ENCODE measurements at places on chromosomes 12 and 14.

- no peak for DNase-seq
Observed at GRCh38 chr12:11885261-11886038, 185.3 kb upstream of the BCL2L14 start.

- no peak for DNase-seq
Observed at GRCh38 chr12:3871356-3871755, 1.8 kb downstream of the PARP11 start.

DNA sequence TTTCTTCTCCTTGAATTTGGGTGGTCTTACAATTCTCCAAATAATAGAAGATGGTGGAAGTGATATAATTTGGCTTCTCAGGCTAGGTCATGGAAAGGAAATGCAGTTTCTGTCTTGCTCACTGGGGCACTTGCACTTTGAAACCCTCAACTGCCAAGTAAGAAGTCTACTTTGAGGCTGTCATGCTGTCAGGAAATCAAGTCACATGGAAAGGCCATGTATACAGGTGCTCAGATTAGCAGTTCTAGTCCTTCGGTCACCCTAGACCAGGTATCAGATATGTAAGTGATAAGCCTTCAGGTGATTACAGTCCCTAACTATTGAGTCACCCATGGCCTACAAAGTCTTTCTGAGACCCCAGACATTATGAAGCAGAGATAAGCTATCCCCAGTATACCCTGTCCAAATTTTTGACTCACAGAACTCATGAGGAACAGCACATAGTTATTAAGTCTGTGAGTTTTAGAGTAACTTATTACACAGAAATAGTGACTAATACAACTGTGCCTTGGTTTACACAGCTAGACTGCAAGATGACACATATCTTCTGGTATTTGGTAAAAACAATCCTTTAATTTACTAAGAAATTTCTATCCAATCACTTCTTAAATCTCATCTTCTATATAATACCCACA, 26.3 kb upstream of the BBS10 start:
- DNase-seq = no peak

- DNase-seq = no peak
Observed at GRCh38 chr14:81062816-81063215, 107.4 kb downstream of the TSHR start.

- DNase-seq = no peak
Observed at GRCh38 chr12:12705838-12706520, 10.0 kb upstream of the GPR19 start.

GRCh38 chr14:54650331-54650958, 83.5 kb downstream of the SAMD4A start:
- no peak for DNase-seq

DNA sequence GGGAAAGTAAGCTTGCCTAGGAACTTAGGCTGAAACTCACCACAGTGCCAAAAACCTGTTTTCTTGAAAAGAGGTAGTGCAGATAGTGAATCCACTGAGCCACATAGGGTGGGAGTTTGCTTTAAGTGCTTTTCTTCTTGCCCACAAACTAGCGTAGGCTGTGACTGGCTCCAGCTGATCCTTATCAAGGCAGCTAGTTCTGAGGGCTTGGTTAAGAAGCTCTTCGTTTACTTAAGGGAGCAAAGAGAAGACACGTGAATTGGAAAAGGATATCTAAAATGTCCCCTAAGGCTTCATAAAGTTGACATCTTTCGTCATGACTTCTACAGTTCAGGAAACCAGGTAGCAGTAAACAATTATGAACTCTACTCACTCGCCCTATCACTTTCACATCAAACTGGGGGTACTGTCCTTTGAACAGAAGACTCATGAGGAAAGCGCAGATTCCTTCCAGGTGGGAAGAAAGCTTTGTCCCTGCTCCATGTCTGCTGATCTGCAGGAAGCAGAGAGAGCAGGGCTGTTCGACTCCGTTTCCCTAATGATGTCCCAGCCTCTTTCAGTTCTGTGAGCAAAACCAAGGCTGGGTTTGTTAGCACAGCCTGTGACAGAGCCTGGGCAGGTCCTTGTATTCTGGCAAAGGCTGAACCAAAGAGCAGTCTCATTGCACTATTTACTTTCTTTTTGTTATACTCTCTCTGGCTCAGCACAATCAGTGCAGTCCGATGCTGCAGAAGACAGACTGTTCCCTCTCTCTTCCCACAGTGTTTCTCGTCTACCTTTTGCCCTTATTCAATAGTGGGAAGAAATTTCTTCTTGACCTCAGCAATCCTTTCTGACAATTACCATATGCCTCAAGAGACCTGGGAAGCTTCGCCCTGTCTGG, 93.5 kb upstream of the ETV6 start:
- no peak for DNase-seq

- peak; percentile 96 for DNase-seq
Observed at GRCh38 chr12:14803011-14803829, at the start of the genes C12orf60 and WBP11. Gene C12orf60 (plus strand): TSS chr12:14803670. CDS start chr12:14822936, 19,266 bp downstream. Gene WBP11 (minus strand): TSS chr12:14803478. CDS start chr12:14801383, 2,095 bp downstream.

DNA sequence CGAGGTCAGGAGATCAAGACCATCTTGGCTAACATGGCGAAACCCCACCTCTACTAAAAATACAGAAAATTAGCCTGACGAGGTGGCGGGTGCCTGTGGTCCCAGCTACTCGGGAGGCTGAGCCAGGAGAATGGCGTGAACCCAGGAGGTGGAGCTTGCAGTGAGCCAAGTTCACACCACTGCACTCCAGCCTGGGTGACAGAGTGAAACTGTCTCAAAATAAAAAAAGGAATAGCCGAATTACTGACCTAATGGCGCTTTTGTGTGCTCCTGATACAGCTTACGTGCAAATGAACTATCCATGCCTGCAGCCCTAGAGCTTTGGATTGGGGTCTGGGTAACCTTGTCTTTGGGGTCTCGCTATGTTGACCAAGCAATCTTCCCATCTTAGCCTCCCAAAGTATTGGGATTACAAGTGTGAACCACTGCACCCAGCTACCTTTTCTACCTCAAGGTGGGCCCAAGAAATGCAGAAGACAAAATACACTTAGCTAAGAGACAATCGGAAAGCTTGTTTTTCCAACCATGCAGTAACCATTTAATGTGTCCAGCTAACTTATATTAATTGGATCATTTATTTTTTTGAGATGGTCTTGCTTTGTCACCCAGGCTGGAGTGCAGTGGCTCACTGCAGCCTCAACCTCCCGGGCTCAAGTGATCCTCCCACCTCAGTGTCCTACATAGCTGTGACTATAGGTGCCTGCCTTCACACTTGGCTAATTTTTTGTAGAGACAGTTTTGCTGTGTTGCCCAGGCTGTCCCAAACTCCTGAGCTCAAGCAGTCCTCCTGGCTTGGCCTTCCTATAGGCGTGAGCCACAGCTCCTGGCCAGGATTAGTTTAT, 5.5 kb downstream of the PABPN1 start:
- no peak for DNase-seq

DNA sequence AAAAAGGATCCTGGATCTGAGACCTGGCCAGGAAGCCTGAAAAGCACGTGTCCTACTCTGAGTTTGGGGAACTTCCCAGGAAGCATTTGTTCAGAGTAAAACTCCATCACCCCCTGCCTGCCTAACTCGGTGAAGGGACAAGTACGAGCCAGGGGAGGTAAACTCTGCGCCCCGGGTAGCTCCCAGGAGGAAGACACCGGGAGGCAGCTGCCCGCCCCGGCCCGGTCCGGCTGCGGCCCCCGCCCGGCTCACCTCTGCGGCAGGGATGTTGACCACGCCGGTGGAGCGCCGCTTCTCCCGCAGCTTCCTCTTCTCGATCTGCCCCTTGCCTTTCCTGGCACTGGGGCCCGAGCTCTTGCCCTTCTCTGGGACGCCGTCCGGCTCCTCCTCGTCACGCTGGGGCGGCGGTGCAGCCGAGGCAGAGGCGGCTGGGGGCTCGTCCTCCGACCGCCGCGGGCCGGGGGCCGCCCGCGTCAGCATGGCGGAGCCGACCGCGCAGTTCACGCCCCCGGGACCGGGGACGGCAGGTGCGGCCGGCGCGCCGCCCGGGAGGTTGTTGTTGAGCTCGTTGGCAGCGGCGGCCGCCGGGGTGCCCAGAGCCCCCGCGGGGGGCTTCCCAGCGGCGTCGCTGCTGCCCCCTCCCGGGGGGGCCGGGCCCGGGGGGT, 1.2 kb downstream of the PAWR start:
- DNase-seq = no peak

DNA sequence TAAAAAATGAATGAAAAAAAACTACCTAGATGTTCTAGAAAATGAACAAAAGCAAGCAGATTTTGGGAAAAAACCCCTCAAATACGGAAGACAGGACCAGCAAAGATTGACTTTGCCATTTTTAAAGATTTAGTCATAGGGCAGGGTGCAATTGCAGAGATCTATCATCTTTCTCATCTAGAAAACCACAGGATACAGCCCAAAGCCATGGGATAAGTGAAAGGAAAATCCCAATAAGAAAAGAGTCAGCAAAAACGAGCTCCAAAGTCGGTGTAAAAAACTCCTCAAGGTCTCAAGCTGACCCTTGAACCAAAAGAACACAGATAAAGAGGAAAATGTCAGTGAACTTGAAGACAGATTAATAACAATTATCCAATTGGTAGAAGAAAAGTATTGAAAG, 28.0 kb downstream of the CEP290 start:
- DNase-seq = no peak

GRCh38 chr12:18391151-18391550, 129.8 kb downstream of the PIK3C2G start:
- DNase-seq = no peak

- peak; percentile 50 for DNase-seq
Observed at GRCh38 chr12:84507956-84508850, 404.4 kb downstream of the SLC6A15 start.

GRCh38 chr12:18296909-18297280, 35.6 kb downstream of the PIK3C2G start:
- no peak for DNase-seq

DNA sequence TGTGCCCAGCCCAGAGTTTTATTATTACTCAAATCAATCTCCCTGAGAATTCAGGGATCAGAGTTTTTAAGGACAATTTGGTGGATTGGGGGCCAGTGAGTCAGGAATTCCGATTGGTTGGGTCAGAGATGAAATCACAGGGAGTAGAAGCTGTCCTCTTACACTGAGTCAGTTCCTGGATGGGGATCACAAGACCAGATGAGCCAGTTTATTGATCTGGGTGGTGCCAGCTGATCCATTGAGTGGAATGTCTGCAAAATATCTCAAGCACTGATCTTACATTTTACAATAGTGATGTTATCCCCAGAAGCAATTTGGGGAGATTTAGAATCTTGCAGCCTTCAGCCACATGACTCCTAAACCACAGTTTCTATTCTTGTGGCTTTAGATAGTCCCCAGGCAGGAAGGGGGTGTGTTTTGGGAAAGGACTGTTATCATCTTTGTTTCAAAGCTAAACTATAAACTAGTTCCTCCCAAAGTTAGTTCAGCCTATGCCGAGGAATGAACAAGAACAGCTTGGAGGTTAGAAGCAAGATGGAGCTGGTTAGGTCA, 89.1 kb upstream of the CNOT2 start:
- DNase-seq = no peak

- no peak for DNase-seq
Observed at GRCh38 chr12:55681142-55682077, 26.3 kb downstream of the ITGA7 start.

DNA sequence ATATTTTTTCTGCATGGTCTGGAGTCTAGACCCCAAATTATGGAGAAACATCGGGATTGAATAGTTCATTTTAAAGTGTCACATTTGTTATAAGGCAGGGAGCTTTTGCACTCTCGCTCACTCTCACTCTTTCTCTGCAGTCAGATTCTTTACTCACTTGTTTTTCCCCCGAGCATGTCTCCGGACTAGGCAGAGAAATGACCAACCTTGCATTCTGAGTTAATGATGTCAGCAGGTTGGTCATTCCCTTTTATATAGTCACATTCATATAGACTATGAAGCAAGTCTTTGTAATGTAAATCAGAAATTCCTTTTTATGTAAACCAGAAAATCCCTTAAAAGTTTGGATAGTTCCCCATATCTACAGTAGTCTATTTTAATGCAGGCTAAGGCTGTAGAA, 4.1 kb downstream of the C12orf75 start:
- no peak for DNase-seq

GRCh38 chr14:96734076-96734622, 63.0 kb upstream of the VRK1 start:
- DNase-seq = no peak

DNA sequence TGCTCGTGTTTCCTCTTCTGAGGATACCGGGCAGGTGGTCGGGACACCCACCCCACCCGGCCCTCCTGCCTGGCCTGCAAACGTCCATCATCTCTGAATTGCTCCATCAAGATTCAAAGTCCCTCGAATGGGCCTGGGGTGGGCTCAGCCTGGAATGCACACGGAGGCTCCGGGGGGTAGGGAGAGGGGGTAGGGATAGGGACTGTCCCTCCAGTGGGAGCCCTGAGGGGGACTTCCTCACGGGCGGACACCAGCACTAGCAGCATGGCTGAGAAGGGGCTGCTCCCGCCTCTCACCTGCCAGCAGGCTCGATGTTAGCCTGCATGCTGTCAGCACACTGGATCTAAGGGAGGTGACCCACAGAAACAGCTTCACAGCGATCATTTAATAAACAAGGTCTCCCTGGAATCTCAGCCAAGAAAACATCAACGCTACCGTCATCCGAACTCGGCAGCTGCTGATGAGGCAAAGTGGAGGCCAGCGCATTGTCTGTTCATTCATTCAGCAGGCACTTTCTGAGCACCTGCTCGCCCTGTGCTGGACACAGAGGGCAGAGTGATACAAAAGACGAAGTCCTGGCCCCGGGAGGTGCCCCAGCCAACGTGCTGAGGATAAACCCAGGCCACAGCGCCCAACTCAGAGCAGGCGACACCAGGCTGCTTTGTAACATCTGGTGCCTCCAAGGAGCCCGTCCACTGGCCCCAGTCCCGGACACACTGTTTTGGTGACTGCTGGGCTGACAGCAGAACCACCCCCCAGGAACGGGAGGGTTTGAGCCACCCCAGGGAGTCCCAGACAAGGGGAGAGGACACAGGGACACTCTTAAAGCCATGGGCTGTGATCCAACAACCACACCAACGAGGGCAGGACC, 6.3 kb downstream of the TMEM179 start:
- DNase-seq = no peak

GRCh38 chr12:50715174-50715573, 48.7 kb upstream of the ATF1 start:
- no peak for DNase-seq

- DNase-seq = no peak
Observed at GRCh38 chr12:124804011-124804621, 59.5 kb downstream of the SCARB1 start.

- DNase-seq = no peak
Observed at GRCh38 chr12:24499151-24500146, 449.5 kb downstream of the BCAT1 start.

GRCh38 chr12:68340404-68341270, 8.5 kb upstream of the MDM1 start:
- no peak for DNase-seq

GRCh38 chr14:72722201-72722785, 171.6 kb downstream of the DPF3 start:
- no peak for DNase-seq

GRCh38 chr14:97748616-97749015, 951.4 kb downstream of the VRK1 start:
- DNase-seq = no peak

- no peak for DNase-seq
Observed at GRCh38 chr14:37697489-37698121, 102.2 kb downstream of the TTC6 start.
